ENCODE measurements at places on chromosomes 4 and X. TPM values are rescaled to one million over a fixed set of nuclear protein-coding genes. Genes with fewer than 3 reads are reported as not detected.

The ANOS1 gene
- 18.8 TPM for total RNA-seq

The SPANXN3 gene
- total RNA-seq: not detected

The KIT gene
- total RNA-seq: 1.2 TPM

The CCDC158 gene
- 1.2 TPM for total RNA-seq

The RASL11B gene
- total RNA-seq: 0.20 TPM

The PDCL2 gene
- not detected for total RNA-seq

The SPANXN4 gene
- not detected for total RNA-seq

The OTUD6A gene
- total RNA-seq: not detected

The OPN1MW3 gene
- total RNA-seq: not detected

The MAGEA10 gene
- not detected for total RNA-seq

The ATP5ME gene
- 117 TPM for total RNA-seq

The IRS4 gene
- not detected for total RNA-seq

The SOD3 gene
- total RNA-seq: 143 TPM

The PABPC5 gene
- 3.3 TPM for total RNA-seq

The FAM3A gene
- total RNA-seq: 52.2 TPM

The ADGRG4 gene
- under 0.01 TPM for total RNA-seq

The UGT2A3 gene
- not detected for total RNA-seq

The CXorf49B gene
- not detected for total RNA-seq

The PHOX2B gene
- not detected for total RNA-seq

The NUP62CL gene
- not detected for total RNA-seq

The SPIN4 gene
- 4.2 TPM for total RNA-seq

The CYSLTR1 gene
- 5.1 TPM for total RNA-seq

The PRKG2 gene
- total RNA-seq: 0.36 TPM

The ANKRD50 gene
- total RNA-seq: 59.8 TPM

The ART3 gene
- total RNA-seq: not detected

The SHROOM2 gene
- total RNA-seq: 0.72 TPM

The HPGD gene
- 0.20 TPM for total RNA-seq

The KLHL13 gene
- total RNA-seq: 10.6 TPM

The LONRF3 gene
- 0.65 TPM for total RNA-seq

The VCX2 gene
- total RNA-seq: not detected

The ZBED1 gene
- 27.1 TPM for total RNA-seq

The EXOC1L gene
- not detected for total RNA-seq

The HPGDS gene
- not detected for total RNA-seq

The MAGEB10 gene
- not detected for total RNA-seq

The NPY5R gene
- 0.10 TPM for total RNA-seq

The MAGEA1 gene
- not detected for total RNA-seq
